Vagina (tissue), 2 donors: ENCODE measurements at places on chromosomes 5 and 9. TPM values are rescaled to one million over a fixed set of nuclear protein-coding genes. Genes with fewer than 3 reads are reported as not detected.

DNA sequence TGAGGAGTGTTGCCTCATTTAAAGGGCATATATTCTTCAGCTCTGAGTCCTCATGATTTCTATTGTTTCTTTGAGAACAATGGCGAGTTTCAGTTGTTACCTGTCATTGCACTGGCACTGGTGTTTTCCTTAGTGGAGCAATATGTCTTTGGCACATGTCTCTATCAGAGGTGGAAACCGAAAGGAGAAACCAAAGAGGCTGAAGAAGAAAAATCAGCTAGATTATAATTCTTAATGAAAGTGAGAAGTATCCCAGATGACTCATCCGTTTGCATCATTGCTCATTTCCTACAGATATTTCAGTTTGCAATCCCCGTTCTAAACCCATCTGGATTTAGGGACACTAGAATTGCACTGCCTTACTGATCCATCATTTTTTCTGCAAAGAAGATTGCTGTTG lies 324.6 kb downstream of the TMEM232 start:
- DNase-seq: no peak

DNA sequence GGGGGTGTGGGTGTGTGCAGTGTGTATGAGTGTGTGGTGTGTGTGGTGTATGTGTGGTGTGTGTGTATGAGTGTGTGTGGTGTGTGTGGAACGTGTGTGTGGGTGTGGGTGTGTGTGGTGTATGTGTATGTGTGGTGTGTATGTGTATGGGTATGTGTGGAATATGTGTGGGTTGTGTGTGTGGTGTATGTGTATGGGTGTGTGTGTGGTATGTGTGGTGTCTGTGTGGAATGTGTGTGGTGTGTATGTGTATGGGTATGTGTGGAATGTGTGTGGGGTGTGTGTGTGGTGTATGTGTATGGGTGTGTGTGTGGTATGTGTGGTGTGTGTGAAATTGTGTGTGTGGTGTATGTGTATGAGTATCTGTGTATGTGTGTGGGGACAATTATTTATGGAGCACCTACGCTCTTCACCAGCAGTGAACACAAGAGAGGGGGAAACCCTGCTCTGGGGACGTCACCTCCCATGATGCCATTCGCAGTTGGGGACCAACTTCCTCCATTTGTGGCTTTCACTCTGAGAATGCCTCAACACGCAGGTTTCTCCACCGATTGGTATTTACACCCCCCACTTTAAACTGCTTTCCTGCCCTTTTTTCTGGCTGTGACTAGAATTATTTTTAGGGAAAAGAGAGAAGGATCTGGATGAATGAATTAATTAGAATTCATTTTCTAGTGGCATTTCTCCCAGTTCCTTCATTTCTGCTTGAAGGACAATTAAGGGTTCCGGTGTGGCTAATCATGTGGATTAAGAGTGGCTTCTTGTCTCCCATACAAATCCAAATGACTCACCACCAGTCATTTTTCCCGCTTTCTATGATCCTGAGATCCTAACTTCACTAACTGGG lies 238.1 kb downstream of the ROR2 start:
- no peak for DNase-seq

DNA sequence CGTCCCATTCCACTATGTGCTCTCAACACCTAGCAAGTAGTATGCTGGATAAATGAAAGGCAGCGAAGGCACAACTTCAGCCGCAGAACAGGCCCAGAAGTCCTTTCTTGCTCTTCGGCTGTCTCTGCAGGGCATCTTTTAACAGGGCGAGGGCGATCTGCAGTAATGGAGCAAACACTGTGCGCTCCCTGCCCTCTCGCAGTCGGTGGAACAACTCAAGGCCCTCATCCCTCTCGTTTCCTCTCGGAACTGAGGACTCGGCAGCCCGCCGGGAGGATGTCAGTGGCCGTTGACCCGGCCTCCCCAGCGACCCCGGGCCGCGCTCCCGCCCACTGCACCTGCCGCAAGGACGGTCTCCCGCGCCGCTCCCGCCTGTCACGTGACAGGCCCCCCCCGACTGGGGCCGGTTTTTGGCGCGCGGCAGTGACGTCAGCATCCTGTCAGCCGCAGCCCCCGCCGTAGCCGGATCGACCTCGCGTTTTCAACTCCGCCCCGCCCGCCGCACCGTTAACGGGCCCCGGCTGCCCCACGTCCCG lies 1.1 kb downstream of the ZNF367 start:
- peak; percentile 91 for DNase-seq

DNA sequence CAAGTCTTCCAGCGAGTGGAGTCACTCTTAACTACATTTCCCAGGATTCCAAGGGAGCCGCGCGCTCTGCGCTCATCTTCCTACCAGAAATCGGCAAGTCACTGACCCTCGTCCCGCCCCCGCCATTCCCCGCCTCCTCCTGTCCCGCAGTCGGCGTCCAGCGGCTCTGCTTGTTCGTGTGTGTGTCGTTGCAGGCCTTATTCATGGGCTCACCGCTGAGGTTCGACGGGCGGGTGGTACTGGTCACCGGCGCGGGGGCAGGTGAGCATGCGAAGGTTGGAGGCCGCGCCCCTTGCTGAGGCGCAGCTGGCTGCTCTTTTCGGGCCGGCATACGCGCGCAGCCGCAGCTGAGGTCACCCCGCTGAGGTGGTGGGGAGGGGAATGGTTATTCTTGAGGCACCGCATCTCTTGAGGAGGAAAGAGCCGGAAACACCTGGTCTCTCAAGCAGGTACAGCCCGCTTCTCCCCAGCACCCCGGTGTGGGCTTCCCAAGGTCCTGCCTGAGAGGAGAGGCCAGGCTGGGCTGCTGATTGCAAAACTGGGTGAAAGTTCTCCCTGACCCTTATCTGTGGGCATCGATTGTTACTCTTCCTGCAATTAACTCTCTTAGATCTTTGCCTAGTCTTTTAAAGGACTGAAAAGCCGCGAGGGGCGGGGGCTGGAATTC lies at the start of gene HSD17B4:
Gene HSD17B4 (plus strand): TSS at position 125 of the 667 bp plus-strand sequence. CDS start 79 bp downstream, at position 204.
- DNase-seq: peak; percentile 92

DNA sequence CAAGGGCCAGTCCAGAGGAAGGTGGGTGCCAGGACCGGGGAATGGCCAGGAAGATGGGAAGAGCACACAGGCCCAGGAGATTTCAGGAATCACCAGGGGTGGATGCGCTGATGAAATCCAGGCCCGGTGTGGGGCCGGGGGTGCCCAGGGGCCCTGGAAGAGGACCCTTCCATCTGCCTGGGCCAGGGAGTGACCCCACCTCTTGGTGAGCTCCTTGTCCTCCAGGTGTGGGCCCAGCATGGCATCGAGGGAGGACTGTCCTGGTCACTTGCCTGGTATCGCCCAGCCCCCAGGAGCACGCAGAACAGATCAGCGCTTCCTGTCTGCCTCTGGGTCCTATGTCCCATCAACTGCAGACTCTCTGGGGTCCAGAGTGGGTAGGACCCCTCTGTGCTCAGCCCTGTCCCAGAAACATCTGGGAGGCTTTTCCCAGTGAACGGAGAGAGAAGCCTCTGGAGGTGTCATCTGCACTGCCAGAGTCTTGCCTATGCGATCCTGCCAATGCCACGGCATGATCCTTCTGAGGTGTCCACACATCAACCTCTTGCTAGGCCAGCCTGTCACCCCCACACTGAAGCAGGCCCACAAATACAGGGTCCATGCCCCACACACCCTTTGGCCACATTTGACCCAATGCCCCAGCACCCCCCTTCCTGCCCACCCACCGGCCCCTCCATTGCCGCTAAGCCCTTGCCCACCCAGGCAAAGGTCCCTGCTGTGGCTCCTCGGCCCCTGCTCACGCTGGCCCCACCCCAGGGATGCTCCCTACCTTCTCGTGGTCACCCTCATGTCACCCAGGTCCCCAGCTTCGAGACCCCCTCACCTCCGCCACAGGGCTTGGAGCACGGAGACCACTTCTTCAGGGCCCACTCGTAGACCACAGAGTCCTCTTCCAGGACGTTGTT lies 67.2 kb downstream of the ZNF354C start:
- DNase-seq: no peak

SVEP1 gene
- total RNA-seq: 84.5 TPM

ARHGEF39 gene
- total RNA-seq: 1.2 TPM

CARTPT gene
- not detected for total RNA-seq

GHR gene
- 16.7 TPM for total RNA-seq

LNPEP gene
- total RNA-seq: 33.9 TPM

IFNA10 gene
- total RNA-seq: not detected

FLT4 gene
- 20.9 TPM for total RNA-seq
